Cortex of kidney (tissue), 1 donor: ENCODE measurements at places on chromosomes 11 and 22.

GRCh38 chr11:65576232-65576866, 496 bp downstream of the EHBP1L1 start:
- DNase-seq = no peak

- no peak for DNase-seq
Observed at GRCh38 chr11:12689029-12689755, 15.0 kb downstream of the TEAD1 start.

DNA sequence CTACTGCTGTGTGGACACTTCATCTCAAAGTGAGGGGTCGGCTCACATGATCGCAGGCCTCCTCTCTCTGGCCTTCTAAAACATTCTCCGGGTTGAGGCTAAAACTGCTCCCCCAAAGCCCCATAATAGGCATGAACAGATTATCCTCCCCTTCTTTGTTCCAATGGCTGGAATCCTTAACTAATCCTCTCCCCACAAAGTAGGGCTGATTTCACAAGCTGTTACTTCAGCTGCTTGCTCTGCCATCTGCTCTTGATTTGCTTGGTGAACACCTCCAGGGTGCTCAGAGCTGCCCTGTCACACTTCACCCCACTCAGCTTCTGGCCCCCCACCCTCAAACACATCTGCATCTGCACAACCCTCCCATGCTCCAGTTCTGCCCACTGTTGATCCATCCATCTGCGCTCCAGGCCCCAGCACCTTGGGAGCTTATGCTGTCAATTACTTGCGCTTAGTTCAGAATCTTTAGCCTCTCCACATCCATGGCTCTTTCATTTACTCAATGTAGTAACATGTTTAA, 173.1 kb upstream of the API5 start:
- no peak for DNase-seq

GRCh38 chr22:37037669-37038068, 13.9 kb upstream of the KCTD17 start:
- no peak for DNase-seq

DNA sequence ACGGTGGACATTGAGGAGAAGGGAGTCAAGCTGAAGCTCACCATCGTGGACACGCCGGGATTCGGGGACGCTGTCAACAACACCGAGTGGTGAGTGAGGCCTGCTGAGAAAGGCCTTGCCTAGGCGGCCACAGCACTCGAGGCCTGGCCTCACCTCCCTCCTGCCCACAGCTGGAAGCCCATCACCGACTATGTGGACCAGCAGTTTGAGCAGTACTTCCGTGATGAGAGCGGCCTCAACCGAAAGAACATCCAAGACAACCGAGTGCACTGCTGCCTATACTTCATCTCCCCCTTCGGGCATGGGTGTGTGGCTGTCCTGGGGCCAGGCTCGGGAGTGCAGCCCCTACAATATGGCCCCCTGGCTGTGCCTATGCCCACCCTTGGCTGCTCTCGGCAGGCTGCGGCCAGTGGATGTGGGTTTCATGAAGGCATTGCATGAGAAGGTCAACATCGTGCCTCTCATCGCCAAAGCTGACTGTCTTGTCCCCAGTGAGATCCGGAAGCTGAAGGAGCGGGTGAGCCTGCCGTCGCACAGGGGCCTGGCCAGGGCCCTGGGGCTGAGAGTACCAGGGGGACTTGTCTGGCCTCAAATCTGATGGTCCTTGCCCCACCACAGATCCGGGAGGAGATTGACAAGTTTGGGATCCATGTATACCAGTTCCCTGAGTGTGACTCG, 3.0 kb upstream of the GP1BB start:
- no peak for DNase-seq

DNA sequence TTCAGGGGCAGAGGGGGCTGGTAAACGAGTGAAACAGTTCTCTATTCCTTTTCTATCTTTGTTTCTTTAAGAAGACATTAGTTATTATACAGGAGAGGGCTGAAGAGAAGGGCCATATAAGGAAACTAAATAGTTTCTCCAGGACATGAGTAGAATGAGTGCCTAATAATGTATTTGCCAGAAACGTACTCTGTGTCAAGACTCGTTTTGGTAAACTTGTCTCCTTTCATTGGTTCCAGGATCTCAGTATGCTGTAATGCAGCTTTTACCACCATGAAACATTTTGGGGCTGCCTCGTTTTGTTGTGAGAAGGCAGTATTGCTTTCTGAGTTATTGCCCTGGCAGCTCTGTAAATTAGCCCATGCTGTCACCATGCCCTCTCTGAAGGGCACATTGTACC, 51.7 kb downstream of the POLD3 start:
- DNase-seq = no peak

- DNase-seq = no peak
Observed at GRCh38 chr22:49087198-49087597, 740.5 kb downstream of the BRD1 start.

GRCh38 chr11:95925011-95925410, 1.1 kb upstream of the MTMR2 start:
- DNase-seq = no peak

GRCh38 chr22:36349726-36350125, 38.0 kb downstream of the MYH9 start:
- DNase-seq = no peak

GRCh38 chr11:60836866-60837515, 4.9 kb upstream of the CCDC86 start:
- DNase-seq = no peak

DNA sequence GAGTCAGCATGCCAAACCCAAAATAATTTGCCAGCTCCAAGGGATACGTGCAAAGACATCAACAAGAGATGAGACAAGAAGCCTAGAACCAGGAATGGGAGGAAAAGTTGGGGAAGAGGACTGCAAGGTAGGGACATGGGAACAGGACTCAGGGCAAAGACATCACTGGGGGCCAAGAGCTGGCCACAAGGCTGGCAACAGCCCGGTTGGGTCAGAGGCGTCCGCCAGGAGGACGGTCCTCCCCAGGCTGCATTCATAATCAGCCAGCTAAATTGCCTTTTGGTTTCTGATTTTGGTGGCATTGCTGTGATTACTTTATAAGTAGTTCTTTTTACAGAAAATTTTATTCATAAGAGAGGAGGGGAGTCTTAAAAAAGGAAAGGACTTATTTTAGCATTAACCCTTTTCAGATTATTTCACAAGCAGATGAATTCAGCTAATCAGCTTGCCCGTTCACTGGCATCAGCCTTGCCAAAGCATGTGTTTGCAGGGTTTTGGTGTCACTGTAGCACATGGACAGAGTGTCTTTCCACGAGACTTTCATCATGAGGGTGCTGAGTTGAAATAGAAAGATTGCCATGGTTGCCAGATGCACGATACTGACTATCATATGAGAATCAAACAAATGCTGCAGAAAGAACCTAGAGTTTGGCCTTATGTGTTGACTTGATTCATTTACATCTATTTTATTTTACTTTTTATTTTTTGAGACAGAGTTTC, 23.2 kb upstream of the NAV2 start:
- no peak for DNase-seq

- DNase-seq = no peak
Observed at GRCh38 chr11:11406652-11407051, 53.6 kb upstream of the CSNK2A3 start.

- no peak for DNase-seq
Observed at GRCh38 chr22:46561435-46561905, 24.1 kb upstream of the CELSR1 start.

DNA sequence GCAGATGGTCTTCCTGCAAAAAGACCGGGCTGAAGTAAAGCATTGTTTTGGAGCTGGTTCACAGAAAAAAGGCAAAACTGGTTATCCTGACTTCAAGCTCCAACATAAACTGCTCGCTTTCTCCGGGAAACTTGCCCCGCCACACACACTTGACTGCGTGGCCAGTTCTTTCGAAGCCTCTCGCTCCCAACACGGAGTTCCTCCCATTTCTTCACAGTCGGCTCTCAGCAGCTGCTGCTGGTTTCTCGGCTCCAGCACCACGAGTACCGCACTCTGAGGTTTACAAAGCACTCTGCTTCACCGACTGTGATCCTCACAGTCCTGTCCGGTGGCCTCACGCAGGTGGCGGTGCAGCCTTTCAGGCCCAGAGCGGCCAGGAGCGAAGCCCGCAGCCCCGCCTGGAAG, 264 bp downstream of the CHEK1 start:
- DNase-seq = peak; percentile 50

DNA sequence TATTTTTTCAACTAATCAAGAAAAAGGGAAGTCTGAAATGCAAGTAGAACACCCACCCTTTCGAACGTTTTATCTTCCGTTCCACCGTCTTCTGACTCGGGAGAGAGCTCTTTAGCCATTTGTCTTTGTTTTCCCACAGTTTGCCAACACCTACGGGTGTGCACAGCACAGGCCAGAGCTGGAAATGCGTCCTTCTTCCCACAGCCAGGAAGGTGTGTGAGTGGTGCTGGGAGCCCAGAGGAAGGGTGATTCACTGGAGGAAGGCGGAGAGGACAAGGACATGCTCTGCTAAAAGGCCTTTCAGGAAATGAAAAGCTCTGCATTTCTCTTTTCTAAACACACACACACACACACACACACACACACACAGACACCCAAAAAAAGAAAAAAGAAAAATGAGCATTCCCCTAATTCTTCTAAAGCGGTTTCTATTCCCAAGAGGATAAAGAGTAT, 18.5 kb downstream of the ENDOD1 start:
- no peak for DNase-seq

GRCh38 chr22:36671404-36671803, 32.1 kb downstream of the CACNG2 start:
- no peak for DNase-seq

- no peak for DNase-seq
Observed at GRCh38 chr22:26748845-26749244, 91.5 kb downstream of the MIAT start.

GRCh38 chr11:74470526-74470925, 3.2 kb upstream of the KCNE3 start:
- no peak for DNase-seq

DNA sequence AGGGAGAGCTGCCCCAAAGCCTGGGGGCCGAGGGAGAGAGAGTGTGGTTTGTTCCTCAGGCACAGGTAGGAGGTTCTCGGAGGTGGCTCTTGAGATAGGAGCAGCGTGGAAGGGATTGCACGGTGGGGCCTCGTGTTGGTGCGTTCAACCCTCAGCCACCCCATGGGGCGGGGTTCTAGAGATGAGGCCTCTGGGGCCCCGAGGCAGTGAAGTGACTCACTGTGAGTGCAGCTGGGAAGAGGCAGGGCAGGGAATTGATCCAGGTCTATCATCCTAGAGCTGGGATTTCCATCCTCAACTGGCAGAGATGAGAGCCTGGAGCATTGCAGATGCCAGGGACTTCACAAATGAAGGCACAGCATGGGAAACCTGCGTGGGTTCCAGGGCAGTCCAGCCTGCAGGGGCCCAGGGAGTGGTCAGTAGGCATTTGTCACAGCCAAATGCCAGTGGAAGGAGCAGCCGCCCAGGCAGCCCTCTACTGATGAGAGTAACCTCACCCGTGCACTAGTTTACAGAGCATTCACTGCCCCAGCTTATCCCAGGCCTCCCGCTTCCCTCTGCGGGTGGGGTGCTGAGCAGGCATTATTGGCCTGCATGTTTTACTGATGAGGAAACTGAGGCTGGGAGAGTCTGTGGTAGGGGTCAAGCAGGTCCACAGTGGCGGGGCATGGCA, 5.1 kb upstream of the SMARCB1 start:
- DNase-seq = no peak

GRCh38 chr11:112128483-112129121, 35.3 kb downstream of the IL18 start:
- no peak for DNase-seq

GRCh38 chr11:96470521-96470920, 80.7 kb downstream of the JRKL start:
- no peak for DNase-seq

DNA sequence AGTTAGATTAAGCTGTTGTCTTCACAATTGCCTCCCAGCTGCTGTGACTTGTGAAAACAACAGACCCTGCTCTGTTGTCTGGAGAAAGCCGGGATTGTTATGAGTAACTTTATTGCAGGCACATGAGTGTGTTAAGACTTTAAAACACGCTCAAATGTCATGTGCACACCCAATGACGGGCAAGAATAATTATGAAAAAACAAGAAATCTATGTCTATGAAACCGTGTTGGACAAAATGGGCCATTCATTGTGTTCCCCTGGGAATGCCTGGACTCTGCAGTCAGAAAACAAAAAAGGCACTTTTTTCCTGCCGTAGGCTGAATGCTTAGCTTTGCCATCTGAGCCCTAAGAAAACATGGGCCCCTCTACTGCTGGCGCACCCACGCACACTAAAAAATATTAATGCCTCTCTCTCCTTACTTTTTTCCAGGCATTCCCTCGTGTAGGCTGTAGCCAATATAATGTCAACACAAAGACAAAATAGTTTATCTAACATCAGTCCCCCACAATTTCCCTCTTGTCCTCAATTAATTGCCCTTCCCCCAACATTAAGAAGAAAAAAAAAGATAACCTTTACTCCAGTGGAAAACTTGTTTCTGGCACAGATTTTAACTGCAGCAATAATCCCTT, 207.9 kb downstream of the SOX6 start:
- no peak for DNase-seq

GRCh38 chr11:133864756-133865155, 19.4 kb upstream of the SPATA19 start:
- DNase-seq = no peak

- DNase-seq = no peak
Observed at GRCh38 chr11:117454564-117454917, 126.9 kb downstream of the CEP164 start.

- DNase-seq = no peak
Observed at GRCh38 chr11:28383456-28383855, 275.3 kb downstream of the METTL15 start.

- no peak for DNase-seq
Observed at GRCh38 chr11:6694229-6694535, 11.0 kb upstream of the MRPL17 start.

DNA sequence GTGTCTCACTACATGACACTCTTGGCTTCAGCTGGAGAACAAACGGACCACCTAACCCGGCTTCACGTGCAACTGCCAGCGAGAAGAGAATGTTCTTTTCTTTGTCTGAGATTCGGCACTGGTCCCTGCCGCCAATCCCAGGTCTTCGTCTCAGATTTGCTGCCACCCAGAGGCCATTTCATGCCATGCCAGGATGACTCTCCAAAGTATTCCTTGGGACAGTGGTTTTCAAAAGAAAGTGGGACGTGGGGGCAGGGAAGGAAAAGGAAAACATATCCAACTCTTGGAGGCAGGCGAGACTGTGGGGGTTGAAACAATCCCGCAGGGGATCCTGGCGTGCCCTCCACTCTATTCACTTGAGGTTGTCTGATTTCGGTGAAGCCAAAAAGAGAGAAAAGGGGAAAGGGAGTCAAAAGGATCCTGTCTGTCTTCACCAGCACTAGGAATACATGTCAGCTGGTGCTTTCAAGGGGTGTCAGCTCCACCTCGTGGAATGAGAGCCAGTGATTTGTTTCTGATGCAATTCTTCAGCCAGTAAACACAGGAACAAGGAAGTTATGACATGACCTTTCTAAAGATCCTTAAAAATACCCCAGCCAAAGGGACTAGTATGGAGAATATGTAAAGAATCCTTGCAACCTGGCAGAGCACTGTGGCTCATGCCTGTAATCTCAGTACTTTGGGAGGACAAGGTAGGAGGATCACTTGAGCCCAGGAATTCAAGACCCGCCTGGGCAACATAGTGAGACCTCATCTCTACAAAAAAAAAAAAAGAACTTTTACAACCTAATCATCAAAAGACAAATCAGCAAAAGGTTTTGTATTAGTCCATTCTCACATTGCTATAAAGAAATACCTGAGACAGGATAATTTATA, 41.0 kb upstream of the APLNR start:
- no peak for DNase-seq

GRCh38 chr11:44421090-44421675, 111.2 kb upstream of the ALX4 start:
- DNase-seq = no peak
